ENCODE measurements at places on chromosomes 7 and 10. TPM values are rescaled to one million over a fixed set of nuclear protein-coding genes. Genes with fewer than 3 reads are reported as not detected.

Gene HTR5A
- 1.2 TPM for total RNA-seq

Gene FOXI2
- total RNA-seq, result not detected

Gene ZNF736
- 35.7 TPM for total RNA-seq

Gene KMT2E
- total RNA-seq, result 217 TPM

Gene POLR1F
- total RNA-seq, result 8.9 TPM

Gene GPR26
- total RNA-seq, result 4.2 TPM

Gene ATG9B
- 1.2 TPM for total RNA-seq
